ENCODE measurements at places on chromosomes 5 and 9.

DNA sequence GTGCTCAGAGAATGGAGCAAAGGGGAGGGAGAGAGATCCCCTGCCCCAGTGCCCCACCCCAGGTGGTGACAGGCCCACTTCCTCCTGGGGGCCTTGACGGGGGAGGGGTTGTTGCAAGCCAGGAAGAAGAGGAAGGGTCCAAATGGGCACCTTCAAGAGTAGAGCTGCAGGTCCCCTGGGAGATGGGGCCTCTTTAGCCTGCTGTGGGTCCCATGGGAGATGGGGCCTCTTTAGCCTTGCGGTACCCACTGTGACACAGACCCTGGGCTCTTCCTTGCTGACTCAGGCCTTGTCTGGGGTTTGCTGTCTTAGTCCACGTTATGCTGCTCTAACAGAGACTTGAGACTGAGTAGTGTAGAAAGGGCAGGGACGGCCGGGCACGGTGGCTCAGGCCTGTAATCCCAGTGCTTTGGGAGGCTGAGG is 9.6 kb upstream of the TOR4A start:
- no peak for DNase-seq

DNA sequence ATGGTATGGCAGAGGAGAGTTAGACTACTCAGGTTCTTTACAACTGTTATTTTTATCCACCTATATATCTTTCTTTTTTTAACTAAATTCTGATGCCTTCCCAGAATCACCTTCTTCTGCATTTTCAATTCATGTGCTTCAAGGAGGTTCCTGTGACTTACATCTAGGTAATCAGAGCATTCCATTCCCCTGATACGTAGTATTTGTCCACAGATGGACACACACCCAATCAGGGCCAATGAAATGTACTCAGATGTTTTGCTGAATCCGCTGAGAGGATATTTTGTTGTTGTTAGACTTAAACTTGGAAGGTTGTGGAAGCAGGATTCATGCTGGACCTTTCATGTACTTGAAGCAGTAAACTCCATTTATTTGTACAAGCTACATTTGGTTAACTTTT is 159.4 kb upstream of the FER start:
- DNase-seq, result no peak

GRCh38 chr5:149409268-149409948 is 30.3 kb upstream of the IL17B start:
- DNase-seq, result no peak

DNA sequence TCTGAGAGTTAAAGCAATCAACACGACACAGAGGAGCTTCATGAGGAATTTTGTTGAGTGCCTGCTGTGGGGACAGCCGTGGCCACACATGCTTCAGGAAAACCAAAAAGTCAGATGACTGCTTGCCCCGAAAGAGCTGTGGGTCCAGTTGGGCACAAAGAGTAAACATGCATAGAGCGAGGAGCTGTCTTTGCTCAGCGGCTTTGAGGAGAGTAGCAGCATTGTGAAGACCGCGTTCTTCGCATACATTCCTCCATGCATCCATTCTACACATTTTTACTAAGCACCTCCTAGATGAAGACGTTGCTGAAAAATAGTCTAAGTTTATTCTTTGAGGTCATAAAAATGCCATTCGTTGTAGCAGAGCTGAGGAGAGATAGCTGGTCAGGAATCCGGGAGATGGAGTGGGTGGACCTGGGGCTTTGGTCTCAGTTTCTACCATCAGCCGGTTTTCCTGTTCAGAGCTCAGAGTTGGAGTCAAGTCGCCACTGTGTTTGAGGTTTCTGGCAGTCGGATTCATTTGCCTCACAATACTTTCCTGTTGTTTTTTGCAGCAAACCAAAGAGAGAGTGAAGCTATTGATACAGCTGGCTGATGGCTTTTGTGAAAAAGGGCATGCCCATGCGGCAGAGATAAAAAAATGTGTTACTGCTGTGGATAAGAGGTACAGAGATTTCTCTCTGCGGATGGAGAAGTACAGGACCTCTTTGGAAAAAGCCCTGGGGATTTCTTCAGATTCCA is 194.5 kb upstream of the OTULINL start:
- DNase-seq, result no peak

GRCh38 chr5:140823475-140823874 is 2.1 kb downstream of the PCDHA5 start:
- no peak for DNase-seq

- no peak for DNase-seq
Measured at GRCh38 chr9:107389617-107390071, 99.9 kb downstream of the KLF4 start.

GRCh38 chr9:78292026-78292425 is 4.9 kb upstream of the PSAT1 start:
- DNase-seq, result no peak

- no peak for DNase-seq
Measured at GRCh38 chr5:173655196-173655797, 38.8 kb upstream of the BOD1 start.

- DNase-seq, result no peak
Measured at GRCh38 chr5:153456354-153456753, 34.1 kb upstream of the GRIA1 start.
